ENCODE measurements at places on chromosomes 1 and 21.

GRCh38 chr1:1537626-1538250, 2.7 kb downstream of the TMEM240 start:
- no peak for DNase-seq

GRCh38 chr1:211789641-211790464, 40.7 kb downstream of the LPGAT1 start:
- DNase-seq = no peak

GRCh38 chr1:22123071-22123390, 19.9 kb downstream of the WNT4 start:
- no peak for DNase-seq

GRCh38 chr1:31828926-31829690, 13.3 kb upstream of the SPOCD1 start:
- DNase-seq = no peak

GRCh38 chr1:50027794-50028193, 4.0 kb upstream of the AGBL4 start:
- no peak for DNase-seq

- DNase-seq = no peak
These were observed at the start of gene GRIK3 for GRCh38 chr1:37034121-37035013. Gene GRIK3, minus strand, starts transcription at chr1:37034515. Its CDS starts 407 bp downstream, at chr1:37034108.

All from cerebellar nuclear complex (tissue), 1 donor.